SJCRH30 (cell line): ENCODE measurements at places on chromosomes 7 and 10. TPM values are rescaled to one million over a fixed set of nuclear protein-coding genes. Genes with fewer than 3 reads are reported as not detected.

DNA sequence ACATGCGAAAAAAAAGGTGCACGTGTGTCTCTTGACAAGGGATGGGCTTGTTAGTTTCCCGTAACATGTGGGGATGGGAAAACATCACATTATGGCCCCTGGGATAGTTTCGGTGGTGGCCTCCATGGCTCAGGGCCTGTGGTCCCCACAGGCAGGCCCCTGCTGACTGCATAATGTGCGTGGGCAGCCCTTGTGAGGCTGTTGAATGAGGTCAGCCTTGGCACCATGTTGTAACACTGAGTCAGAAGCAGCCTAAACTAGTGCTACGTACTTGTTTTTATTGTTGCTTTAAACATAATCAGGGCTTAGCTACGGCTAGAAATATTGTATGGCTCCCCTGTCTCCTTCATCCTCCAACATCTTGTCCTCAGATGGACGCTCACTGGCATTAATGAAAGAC, 80.6 kb downstream of the BEND7 start:
- no peak for DNase-seq

DNA sequence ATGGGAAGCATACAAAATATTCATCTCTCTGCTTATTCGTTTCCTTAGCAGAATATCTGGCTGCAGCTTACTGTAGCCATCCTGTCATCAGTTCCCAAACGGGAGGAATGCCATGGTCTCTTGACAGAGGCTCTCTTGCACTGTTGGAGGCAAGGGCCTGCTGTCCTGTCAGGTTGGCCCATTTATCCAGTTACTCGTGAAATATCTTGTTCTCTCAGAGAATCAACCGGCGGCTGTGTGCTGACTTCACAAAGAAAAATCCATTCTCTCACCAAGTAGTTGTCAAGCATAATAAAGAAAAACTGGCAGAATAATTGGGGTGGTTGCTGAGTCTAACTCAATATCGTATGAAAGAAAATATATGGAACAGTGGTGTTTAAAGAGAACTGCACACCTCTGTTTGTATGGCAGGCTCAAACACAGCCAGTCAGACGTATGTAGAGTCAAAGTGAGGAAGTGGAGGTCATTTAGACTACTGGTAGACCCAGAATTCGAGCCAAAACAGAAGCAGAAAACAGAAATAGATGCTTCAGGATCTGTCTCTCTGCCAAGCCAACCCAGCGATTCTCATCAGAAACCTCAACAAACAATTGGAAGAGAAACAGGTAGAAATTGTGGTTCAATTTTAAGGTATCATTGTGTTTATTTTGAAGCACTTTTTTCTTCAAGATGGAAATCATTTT, 349.2 kb upstream of the PRKCQ start:
- DNase-seq = no peak

- no peak for DNase-seq
Measured at GRCh38 chr7:148630078-148630477, 39.5 kb downstream of the C7orf33 start.

DENND11 gene
- 14.5 and 17.0 TPM in 2 replicates for total RNA-seq

FAM237B gene
- not detected in 2 replicates for total RNA-seq

DNA sequence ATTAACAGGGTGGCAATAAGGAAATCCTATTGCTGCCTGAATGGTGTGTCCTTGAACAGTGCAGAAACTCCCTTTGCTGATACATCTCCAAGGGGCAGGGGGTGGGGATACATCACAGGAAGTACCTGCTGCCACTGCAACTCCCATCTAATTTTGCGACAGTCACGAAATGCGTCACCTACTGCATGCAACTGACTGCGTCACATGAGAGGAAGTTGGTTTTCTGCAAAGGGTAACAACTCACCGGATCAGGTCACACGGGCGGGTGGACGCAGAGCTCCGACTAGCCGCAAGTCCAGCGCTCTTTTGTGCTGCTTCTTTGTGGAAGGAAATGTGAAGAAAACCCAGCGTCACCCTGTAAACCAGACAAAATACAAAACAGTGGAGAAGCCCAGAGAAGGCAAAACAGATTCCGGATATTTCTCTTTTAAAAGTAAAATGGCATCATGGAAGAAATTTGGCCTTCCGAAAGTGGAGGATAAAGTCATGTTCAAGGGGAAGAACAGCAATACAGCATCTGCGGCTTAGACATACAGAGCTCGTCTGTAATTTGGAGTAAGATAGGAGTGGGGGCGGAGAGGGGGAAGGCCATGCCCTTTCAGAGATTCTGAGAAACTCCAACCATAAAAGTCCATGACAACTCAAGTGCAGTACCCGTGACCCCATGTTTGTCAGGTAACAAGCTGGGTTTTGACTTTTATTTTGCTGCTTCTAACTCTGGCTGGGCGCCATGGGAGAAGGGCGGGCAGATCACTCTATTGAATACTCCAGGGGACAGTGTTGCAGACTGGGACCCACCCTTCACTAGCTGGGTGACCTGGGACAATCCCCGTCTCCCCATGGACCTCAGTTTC, 32.3 kb upstream of the PLEKHS1 start:
- no peak for DNase-seq
